GM23338 (cell line): ENCODE measurements at places on chromosomes 7 and 10.

DNA sequence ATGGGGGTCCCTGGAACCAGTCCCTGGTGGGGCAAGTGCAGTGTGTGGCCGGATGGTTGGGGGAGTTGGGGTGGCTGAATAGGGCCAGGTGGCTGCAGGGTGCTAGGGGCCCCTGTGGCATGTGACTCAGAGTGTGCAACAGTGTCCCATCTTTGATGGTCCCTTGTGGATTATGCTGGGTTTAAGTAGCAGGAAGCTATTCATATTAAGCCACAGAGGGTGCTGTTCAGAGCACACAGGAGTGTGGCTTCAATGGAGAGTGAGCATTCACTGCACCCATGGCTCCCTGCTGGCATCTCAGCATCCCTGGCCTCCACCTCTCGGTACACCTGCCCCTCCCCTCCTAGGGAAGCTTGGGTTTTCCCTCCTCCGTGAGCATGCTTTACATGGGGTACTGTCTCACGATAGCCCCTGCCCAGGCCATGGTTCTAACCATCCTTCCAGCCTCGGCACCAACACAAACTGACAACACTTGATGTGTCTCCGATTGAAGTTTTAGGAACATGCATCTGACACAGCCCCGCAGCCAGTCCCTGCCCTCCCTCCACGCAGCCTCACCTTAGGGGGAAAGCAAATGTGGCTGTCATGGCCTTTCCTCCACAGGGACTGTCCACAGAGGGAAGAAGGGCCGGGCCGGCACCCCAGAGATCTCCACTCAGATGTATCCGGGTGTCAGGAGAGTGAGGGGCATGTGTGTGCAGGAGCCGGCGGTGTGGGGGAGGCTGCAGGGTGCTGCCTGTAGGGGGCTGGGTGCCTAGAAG lies 30.4 kb upstream of the PPIF start:
- H3K36me3 ChIP-seq = no peaks in the 10 kb centered on the region
- H3K27me3 ChIP-seq = no peaks in the 10 kb centered on the region

- H3K36me3 ChIP-seq = peaks cover 4% of the 10 kb centered on the region; the same call in 1 of the 2 replicates
- no peak overlapping the region for H3K27ac ChIP-seq
- no peak overlapping the region for H3K4me3 ChIP-seq
- DNase-seq = no peak
Measured at GRCh38 chr7:132242192-132242812, 334.0 kb downstream of the PLXNA4 start.

DNA sequence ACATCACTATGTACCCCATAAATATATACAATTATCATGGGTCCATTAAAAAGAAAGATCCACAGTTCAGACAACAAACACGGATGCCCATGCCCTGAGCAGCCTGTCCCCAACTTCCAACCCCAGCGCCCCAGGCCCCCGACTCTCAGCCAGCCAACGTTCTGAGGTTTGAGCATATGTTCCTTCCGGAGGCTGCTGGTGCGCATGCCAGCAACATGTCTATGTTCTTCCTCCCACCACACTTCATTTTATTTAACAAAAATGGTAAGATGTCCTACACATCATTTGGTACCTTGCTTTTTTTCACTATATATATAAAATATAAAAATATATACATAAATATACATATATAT lies 250.9 kb downstream of the MAD1L1 start:
- H3K4me3 ChIP-seq = no peak overlapping the region
- DNase-seq = no peak
- no peaks in the 10 kb centered on the region for H3K27me3 ChIP-seq
- no peaks in the 10 kb centered on the region for H3K4me1 ChIP-seq

DNA sequence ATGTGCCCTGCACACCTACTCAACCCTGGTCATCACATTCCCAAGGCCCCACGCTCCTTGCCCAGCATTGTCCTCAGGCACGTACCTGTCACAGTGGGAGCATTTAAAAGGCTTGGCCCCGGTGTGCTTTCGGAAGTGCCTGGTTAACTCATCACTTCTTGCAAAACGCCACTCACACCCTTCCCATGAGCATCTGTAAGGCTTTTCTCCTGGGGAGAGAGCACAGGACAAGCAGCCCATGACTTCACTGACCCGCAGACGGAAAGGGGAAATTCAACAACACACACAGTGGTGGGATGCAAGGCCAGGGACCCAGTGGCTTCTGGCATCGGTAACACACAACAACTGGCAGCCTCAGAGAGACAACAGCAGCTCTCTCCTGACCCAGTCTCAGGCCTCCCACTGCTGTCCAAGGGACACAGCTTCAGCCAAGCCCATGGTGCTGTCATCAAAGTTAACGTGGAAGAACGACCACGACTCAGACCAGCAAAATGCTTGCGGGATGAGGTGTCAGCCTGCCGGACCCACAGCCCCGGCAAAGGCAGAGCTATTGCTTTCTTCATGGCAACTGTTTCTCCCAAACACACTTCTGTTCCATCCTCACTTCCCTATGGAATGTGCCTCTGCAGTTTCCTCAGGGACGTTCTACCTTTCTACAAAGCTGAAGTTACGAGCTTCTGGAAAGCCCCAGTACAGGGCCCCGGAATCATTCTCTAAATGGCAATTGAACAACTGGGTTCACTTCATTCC lies 4.8 kb downstream of the KLF6 start:
- peaks cover 32% of the 10 kb centered on the region for H3K4me1 ChIP-seq
- H3K36me3 ChIP-seq = peaks cover 50% of the 10 kb centered on the region
- no peak for DNase-seq
- H3K27me3 ChIP-seq = no peaks in the 10 kb centered on the region

GRCh38 chr10:117237401-117237991 lies 3.4 kb upstream of the SLC18A2 start:
- no peak overlapping the region for H3K27ac ChIP-seq
- H3K4me1 ChIP-seq = 0 out of 2 replicates have a peak, but pooled peaks cover 6% of the 10 kb centered on the region
- DNase-seq = no peak
- no peaks in the 10 kb centered on the region for H3K36me3 ChIP-seq
- no peak overlapping the region for H3K4me3 ChIP-seq

DNA sequence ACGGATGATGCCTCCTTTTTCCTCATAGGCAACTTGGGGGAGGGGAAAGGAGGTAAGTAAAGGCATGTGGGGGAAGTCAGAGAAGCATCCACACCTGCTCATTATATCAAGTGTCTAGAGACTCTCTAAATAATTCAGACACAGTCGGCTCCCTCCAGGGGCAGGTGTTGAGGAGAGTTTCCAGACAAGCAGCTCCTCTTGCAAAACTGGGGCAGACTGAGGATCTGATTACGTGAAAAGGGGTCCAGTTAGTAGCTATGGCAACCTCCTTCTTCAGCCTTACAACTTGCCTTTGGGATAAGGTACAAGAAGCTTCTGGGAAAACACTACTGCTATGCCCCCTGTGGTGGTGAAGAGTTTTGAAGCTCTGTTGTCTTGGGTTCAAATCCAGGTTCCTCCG lies 39.0 kb upstream of the SORBS1 start:
- 0 out of 2 replicates have a peak, but pooled peaks cover 4% of the 10 kb centered on the region for H3K4me1 ChIP-seq
- no peaks in the 10 kb centered on the region for H3K27me3 ChIP-seq
- no peaks in the 10 kb centered on the region for H3K36me3 ChIP-seq

GRCh38 chr10:28806951-28807759 lies 129.8 kb downstream of the BAMBI start:
- H3K4me1 ChIP-seq = peaks cover 59% of the 10 kb centered on the region
- H3K36me3 ChIP-seq = no peaks in the 10 kb centered on the region

- DNase-seq = peak; percentile 67
- H3K4me1 ChIP-seq = peaks cover 37% of the 10 kb centered on the region
- H3K27me3 ChIP-seq = no peaks in the 10 kb centered on the region
- H3K27ac ChIP-seq = peak overlapping the region; percentile 51
- no peaks in the 10 kb centered on the region for H3K36me3 ChIP-seq
Measured at GRCh38 chr10:14556285-14556956, 218.3 kb downstream of the FAM107B start.

DNA sequence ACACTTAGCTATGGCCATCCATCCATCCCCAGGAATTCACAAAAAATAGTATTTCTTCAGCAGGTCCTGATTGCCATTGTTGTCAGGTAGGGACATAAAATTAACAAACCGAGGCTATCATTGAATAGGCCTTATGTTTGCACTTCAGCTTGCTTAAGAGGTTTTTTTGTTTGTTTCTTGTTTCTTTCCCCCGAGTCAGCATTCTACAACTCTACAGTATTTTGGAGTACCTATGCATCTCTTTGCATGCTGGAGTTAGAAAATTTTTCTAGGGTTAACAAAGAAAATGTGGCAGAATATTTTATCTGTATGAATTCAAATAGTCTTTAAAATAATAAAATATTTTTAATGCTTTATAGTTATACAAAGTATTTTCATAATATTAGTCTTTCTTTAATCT lies 26.3 kb downstream of the CHRM2 start:
- H3K36me3 ChIP-seq = no peaks in the 10 kb centered on the region
- no peak for DNase-seq
- no peaks in the 10 kb centered on the region for H3K27me3 ChIP-seq
- H3K4me3 ChIP-seq = no peak overlapping the region
- no peak overlapping the region for H3K27ac ChIP-seq

DNA sequence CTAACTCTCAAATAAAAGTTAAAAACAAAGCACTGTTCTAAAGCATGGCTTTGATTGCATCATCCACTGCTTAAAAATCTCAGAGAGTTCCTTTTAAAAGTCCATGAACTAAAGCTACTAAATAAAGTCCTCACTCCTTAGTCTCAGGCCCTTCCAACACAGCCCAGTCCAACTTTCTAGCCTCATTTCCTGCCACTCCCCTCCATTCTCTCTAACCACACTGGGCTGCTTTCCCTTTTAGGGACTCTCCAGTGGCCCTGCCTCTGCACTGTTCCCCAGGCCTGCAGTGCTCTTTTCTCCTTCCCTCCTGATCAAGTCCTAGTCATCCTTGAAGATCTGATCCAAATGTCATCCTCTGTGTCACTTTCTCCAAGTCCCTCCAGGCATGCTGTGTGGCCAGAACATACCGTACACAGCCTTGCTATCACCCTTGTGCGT lies 56.9 kb upstream of the PPP1R3C start:
- no peaks in the 10 kb centered on the region for H3K4me1 ChIP-seq
- no peak overlapping the region for H3K4me3 ChIP-seq
- H3K27me3 ChIP-seq = no peaks in the 10 kb centered on the region
- peak; percentile 7 for DNase-seq
- no peaks in the 10 kb centered on the region for H3K36me3 ChIP-seq

GRCh38 chr10:103709341-103709920 lies 145.9 kb downstream of the SH3PXD2A start:
- no peak overlapping the region for H3K4me3 ChIP-seq
- DNase-seq = no peak
- no peaks in the 10 kb centered on the region for H3K36me3 ChIP-seq
- no peaks in the 10 kb centered on the region for H3K4me1 ChIP-seq
- H3K27me3 ChIP-seq = no peaks in the 10 kb centered on the region

- H3K27ac ChIP-seq = no peak overlapping the region
- H3K36me3 ChIP-seq = no peaks in the 10 kb centered on the region
- H3K4me3 ChIP-seq = no peak overlapping the region
- DNase-seq = no peak
- H3K4me1 ChIP-seq = no peaks in the 10 kb centered on the region
- no peaks in the 10 kb centered on the region for H3K27me3 ChIP-seq
Measured at GRCh38 chr10:36412942-36413341, 712.5 kb upstream of the ANKRD30A start.

GRCh38 chr10:96238646-96239623 lies 32.4 kb downstream of the BLNK start:
- no peak for DNase-seq
- H3K27me3 ChIP-seq = no peaks in the 10 kb centered on the region
- no peaks in the 10 kb centered on the region for H3K4me1 ChIP-seq
- H3K4me3 ChIP-seq = no peak overlapping the region
- H3K36me3 ChIP-seq = no peaks in the 10 kb centered on the region
- H3K27ac ChIP-seq = no peak overlapping the region

- no peaks in the 10 kb centered on the region for H3K4me1 ChIP-seq
- peaks cover 16% of the 10 kb centered on the region for H3K27me3 ChIP-seq
- no peak overlapping the region for H3K4me3 ChIP-seq
- no peak for DNase-seq
- H3K36me3 ChIP-seq = peaks cover 4% of the 10 kb centered on the region; the same call in 1 of the 2 replicates
Measured at GRCh38 chr10:132303361-132304115, 4.2 kb downstream of the STK32C start.

DNA sequence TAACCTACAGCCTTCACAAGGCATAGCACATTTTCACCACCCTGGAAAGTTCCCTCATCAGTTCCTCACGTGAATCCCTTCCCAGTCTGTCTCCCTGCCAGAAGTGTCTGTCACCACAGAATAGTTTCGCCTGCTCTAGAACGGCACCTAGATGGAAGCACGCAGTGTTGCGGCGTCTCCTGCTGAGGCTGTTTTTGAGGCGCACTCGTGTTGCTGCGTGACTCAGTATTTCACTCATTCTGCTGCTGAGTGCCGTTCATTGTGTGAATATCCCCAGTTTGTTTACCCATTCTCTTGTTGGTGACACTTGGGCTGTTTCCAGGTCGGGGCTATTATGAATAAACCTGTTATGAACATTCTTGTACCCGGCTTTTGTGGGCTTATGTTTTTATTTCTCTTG lies 12.8 kb downstream of the NOS3 start:
- DNase-seq = no peak

DNA sequence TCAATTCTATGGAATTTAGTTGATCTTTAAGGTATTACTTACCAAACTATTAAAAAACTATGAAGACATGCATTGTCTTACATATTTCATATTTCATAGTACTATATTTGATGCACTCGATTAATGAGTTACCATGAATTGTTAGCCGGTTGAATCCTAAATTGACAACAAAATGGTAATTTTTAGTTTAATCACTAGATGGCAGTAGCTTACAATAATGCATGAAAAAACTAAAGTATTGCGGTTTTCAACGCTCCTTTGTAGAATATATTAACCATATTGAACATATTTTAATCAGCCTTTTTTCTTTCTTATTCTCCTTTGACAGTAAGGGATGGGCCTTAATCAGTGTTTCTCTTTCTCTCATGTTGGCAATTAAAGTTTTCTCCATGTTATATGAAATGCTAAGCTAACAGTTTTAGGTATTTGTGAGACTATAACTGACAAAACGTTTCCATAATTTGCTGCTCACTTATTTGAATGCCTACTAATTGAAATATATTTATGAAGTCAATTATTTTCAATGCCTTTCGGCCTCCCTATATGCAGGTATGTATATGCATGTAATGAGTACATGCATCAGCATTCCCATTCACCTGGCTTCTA lies 48.5 kb upstream of the ARL4A start:
- H3K27ac ChIP-seq = no peak overlapping the region
- DNase-seq = peak; percentile 60
- no peaks in the 10 kb centered on the region for H3K36me3 ChIP-seq
- no peaks in the 10 kb centered on the region for H3K27me3 ChIP-seq

DNA sequence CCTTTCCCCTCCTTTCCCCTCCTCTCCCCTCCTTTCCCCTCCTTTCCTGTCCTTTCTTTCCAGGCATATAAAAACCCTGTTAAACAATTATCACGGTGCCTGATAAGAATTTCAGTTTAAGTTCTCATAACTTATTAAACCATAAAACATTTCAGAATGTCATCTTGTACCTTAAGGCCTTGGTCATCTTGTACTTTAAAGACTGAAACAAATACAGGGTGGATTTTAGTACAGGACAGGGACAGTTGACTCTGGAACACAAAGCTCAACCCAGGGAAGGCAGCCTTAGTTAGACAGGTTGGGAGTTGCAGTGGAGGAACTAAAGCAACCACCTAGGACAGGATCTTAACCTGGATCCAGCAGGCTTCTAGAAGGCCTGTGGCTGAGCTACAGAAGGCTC lies 1.2 kb downstream of the AGR3 start:
- H3K4me3 ChIP-seq = no peak overlapping the region
- no peaks in the 10 kb centered on the region for H3K36me3 ChIP-seq

GRCh38 chr10:104578671-104579070 lies 62.4 kb upstream of the SORCS3 start:
- DNase-seq = no peak
- no peaks in the 10 kb centered on the region for H3K4me1 ChIP-seq
- H3K27ac ChIP-seq = no peak overlapping the region
- no peaks in the 10 kb centered on the region for H3K36me3 ChIP-seq
